ENCODE measurements at places on chromosomes 13 and 19.
A peak's percentile ranks its signal among the peaks of the same experiment; 100 is the strongest.

GRCh38 chr13:84137292-84137691 lies 255.0 kb upstream of the SLITRK1 start:
- DNase-seq: no peak

GRCh38 chr13:101763191-101763590 lies 310.7 kb downstream of the ITGBL1 start:
- DNase-seq: no peak

DNA sequence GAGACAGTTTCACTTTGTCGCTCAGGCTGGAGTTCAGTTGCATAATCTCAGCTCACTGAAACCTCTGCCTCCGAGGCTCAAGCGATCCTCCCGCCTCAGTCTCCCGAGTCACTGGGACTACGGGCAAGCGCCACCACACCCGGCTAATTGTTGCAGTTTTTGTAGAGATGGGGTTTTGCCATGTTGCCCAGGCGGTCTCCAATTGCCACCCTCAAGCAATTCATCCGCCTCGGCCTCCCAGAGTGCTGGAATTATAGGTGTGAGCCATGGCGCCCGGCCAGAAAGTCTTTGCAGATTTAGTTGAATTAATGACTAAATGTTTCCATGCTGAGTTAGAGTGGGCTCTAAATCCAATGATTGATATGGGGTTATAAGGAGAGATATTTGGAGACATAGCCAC lies 4.5 kb upstream of the CADM4 start:
- DNase-seq: no peak

DNA sequence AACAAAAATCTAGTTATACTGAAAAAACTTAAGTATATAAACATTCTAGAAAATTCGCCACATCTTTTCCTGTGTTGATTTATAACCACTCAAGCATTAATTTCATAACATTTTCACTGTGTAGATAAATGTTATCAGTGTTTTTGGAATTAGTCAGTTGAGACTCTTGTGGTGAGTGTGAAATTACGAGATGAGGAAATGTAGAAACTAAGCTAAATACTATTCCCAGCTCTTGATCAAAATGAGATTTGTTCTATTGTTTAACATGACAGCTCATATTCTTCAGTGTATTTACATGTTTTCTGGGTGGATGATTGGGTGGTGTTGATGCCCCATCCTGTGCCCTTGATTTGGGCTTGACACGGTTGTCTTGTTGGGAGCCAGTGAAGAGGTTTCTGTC lies 406.8 kb downstream of the DACH1 start:
- DNase-seq: no peak

- DNase-seq: no peak
Measured at GRCh38 chr13:95564091-95564490, 11.6 kb downstream of the CLDN10 start.

DNA sequence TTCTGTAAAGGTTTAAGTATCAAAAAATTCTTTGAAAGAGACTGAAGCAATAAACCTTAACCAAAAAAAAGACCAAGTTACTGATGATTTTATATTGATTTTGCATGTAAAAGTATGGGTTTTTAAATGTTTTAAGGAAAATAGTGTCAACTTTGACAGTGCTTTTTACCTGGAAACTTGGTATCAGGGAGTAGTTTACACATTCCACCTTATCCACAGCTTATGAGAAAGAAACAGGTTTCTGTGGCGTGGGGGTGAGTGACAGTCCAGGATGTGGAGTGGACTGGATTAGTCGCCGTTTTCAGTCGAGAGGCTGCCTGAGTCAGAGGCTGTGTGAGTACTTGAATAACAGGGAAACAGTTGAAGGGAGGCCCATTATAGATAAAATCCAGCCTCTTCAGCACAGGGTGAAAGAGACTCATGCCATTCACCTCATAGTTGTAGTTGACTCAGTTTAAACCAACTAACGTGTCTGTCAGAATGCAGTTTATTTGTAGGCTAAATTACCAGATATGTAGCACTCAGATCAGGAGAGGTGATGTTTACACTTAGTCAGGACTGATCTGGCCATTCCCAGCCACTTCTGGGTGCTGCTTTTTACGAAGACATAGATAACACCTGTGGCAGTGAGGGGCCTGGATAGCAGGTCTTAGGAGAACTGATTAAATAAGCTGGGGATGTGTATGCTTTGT lies 595 bp upstream of the GPR183 start:
- DNase-seq: no peak

DNA sequence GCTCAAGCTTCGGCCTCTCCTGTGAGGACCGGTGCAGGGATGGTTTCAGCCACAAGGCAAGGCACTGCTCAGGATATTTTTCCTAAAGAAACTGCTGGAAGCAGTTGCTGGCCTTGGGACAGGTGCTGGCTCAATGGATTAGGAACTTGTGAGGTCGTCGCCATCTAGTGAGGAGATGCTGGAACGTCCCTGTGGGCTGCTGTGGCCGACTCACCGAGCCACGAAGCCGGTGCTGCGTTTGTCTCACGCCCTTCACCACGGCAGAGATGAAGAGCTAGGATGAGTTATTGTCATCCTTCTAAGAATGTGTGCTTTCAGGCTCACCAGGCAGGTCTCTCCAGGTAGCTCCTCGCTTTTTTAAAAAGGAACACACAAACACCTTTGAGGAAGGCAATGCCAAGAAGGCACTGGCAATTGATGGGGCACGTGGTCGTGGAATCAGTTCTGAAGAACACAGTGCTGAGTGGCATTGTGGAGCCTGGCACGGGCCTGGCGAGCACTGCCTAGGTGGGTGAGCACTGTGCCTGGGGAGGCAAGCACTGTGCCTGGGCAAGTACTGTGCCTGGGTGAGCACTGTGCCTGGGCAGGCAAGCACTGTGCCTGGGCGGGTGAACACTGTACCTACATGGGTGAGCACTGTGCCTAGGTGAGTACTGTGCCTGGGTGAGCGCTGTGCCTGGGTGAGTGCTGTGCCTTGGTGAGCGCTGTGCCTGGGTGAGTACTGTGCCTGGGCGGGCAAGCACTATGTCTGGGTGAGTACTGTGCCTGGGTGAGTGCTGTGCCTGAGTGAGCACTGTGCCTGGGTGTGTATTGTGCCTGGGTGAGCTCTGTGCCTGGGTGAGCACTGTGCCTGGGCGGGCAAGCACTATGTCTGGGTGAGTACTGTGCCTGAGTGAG lies 140.4 kb downstream of the TEX29 start:
- peak; percentile 70 for DNase-seq

DNA sequence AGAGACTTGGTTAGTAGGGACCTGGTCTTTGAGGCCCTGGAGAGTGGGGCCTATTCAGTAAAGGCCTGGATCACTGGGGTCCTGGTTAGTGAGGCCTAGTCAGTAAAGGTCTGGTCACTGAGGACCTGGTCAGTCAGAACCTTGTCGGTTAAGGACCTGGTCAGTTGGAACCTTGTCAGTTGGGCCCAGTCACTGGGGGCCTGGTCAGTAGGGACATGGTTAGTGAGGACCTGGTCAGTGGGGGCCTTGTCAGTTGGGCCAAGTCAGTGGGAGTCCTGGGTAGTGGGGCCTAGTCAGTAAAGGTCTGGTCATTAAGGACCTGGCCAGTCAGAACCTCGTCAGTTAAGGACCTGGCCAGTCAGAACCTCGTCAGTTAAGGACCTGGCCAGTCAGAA lies 43.2 kb upstream of the TPM4 start:
- no peak for DNase-seq

DNA sequence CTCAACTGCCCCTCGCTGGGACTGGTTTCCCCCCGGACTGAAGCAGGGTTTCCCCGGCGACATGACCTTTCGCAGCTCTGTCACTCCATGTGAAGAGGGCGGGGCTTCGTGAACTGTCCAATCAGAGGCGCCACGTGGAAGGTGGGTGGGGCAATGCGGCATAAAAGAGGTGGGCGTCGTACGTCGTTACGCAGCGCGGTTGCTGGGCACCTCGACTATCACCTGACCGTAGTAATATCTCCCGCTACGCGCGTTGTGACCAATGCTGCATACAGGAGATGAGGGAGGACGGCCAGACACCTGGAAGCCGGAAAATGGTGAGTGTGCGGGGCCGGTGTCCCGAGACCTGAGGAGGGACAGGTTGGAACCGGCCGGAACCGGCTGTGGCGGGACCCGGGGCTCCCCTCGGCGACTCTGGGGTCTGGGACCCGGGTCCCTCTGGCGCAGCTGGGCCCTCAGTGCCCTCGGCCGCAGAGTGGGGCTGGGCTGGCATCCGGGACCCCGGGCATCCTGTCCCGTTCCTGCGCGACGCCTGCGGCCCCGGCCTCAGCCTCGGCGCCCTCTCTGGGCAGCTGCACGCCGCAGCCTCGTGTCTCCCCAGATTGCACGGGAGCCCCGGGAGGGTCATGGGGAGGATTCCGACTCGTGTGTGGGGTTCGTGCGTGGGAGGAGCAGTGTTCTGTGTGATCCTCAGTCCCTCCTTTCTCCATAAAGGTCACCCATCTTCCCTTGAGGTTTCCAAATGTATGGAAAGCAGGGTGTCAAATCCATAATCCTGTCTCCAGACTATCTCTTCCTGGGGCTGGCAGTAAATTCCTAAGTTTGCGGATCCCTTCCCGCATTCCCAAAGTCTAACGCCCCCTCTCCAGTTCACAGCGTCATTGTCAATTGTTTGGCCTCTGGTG lies 32.2 kb downstream of the ZNF136 start:
- DNase-seq: peak; percentile 85

- DNase-seq: no peak
Measured at GRCh38 chr13:53150568-53150967, 122.0 kb downstream of the OLFM4 start.

DNA sequence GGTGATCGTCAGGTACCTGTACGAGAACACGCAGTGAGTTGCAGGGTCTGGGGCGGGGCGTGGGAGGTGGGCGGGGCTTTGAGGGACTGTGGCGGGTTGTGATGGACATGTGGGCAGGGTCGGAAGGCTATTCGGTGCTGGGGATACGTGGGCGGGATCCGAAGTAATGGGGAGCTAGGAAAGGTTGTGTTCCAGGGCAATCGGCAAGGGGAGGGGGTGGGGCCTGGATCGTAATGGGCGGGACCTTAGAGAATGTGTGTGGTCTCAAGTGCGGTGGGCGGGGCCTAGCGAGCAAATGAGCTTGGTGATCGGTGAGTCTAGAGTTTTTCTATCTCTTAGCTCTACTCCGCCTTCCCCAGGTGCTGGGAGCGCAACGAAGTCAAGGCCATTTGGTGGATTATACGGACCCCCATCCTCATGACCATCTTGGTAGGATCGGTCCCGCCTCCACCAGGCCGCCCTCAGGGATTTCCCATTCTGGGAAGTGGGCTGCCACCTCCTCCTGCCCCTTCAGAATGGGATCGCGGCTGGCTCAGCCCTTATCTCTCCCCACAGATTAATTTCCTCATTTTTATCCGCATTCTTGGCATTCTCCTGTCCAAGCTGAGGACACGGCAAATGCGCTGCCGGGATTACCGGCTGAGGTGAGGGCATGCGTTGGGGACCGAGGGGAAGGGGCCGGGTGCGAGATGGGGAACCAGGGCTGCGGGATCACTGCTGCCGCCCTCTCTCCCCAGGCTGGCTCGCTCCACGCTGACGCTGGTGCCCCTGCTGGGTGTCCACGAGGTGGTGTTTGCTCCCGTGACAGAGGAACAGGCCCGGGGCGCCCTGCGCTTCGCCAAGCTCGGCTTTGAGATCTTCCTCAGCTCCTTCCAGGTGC lies 9.6 kb downstream of the GIPR start:
- peak; percentile 48 for DNase-seq

DNA sequence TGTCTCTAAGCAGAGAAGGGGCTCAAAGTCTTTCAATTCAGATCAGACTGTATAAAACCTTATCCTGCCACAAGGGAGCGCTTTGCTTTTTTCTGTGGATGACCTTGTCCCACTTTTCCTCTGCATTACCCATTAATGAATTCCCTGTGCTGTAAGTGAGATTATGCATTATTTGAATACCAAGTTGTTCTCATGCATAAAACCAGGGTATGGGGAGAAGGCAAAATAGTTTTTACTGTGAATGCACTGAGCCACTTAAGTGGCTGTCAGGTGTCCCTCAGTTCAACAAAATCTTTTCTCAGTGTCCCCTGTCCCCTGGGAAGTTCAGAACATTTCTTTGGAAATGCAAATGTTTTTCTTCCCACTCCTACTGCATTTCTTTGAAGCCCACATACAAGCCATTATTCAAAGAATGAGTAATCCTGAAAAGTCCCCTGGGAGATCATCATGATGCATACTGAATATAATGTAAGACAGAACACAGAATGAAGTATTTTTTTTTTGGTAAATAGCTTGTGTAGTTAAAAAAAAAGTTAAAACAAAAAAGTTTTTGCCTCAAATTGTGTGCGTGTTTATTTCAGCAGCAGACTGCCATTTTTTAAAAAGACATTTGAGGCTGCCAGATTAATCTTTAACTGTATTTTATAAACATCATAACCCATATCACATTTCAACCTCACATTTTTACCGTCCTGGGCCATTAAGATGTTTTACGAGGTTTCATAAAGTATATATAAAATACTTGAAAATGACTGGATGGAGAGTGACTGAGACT lies 506.7 kb upstream of the PCDH9 start:
- DNase-seq: peak; percentile 51

- DNase-seq: no peak
Measured at GRCh38 chr13:73844986-73845385, 289.2 kb downstream of the KLF12 start.

DNA sequence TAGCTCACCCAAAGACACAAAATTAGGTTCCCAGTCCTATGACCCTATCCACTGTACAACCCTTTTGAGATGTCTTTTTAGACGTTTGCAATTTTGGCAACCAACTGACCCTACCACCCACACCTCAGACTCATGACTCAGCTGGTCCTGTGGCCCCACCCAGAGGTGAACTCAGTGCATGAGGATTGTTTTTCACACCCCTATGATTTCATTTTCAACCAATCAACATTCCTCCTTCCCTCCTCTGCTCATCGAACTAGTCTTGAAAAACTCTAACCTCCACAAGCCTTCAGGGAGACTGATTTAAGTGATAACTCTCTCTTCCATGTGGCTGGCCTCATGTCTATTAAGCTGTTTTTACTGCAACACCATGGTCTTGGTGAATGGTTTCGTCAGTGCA lies 350.7 kb downstream of the UQCRFS1 start:
- no peak for DNase-seq

GRCh38 chr19:22609630-22610029 lies 24.5 kb upstream of the ZNF492 start:
- no peak for DNase-seq

DNA sequence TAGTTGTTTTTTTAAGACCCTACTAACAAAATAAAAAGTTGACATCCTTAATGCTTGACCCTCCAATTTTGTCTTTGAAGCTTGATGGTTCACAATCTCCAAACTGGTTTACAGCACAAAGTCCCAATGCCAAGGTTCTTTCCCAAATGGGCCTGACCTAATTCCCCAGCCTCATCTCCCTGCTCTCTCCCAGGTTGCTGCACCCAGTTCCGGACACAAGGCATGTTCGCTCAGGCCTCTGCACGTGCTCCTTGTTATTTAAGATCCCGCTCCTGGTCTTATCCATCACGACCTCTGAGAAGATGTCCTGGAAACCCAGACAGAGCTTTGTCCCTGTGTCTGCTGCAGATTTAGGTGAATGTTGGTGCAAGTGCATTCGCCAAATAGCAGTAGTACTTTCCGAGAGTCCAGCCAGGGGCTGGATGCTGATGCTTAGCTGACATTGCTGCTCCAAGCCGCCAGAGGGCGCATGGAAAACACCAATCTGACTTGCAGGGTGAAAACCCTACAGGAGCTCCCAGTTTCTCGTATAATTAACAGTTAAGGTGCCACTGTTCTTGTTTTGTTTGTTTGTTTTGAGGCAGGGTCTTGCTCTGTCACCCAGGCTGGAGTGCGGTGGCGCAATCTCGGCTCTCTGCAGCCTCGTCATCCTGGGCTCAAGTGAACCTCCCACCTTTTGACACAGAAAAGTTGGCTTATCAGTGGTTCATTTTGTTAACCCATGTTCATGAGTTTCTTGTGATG lies 18.5 kb downstream of the LYPD3 start:
- DNase-seq: peak; percentile 84

Data from muscle of back (tissue), 13 donors.